Glutamatergic neuron (in vitro differentiated cells): ENCODE measurements at places on chromosomes 7 and 10.

- no peak for DNase-seq
Measured at GRCh38 chr10:78215645-78216044, 182.0 kb downstream of the RPS24 start.

- DNase-seq, result no peak
Measured at GRCh38 chr7:156064971-156065386, 252.7 kb upstream of the SHH start.

DNA sequence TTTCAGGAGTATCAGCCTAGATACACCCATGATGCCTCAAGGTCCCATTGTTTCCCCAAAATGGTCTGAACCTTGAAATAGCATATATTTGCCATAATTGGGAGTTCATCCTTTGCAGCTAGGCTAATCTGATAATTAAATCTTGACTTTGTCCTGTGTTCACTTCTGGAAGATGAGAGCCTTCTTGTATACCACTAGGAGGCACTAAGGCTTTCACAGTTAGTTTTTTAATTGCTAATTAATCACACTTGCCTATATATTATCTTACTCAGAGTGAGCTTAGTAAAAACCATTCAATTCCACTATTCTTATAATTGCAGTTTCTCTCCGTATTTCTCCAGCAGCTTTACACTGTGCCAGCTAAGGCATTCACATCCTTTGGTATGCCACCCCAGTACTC, 48.7 kb upstream of the MAGI2 start:
- no peak for DNase-seq

GRCh38 chr10:49278497-49278981, 20.4 kb upstream of the C10orf71 start:
- no peak for DNase-seq

GRCh38 chr7:7521259-7521658, 14.4 kb downstream of the COL28A1 start:
- DNase-seq, result no peak

DNA sequence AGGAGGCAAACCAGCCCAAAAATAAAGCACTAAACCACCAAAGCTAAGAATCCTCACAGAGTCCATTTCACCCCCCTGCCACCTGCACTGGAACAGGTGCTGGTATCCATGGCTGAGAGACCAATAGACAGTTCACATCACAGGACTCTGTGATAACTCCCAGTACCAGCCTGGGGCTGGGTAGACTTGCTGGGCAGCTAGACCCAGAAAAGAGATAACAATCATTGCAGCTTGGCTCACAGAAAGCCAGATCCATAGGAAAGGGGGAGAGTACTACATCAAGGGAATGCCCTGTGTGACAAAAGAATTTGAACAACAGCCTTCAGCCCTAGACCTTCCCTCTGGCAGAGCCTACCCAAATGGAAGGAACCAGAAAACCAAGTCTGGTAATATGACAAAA, 13.6 kb upstream of the SLC25A28 start:
- no peak for DNase-seq

DNA sequence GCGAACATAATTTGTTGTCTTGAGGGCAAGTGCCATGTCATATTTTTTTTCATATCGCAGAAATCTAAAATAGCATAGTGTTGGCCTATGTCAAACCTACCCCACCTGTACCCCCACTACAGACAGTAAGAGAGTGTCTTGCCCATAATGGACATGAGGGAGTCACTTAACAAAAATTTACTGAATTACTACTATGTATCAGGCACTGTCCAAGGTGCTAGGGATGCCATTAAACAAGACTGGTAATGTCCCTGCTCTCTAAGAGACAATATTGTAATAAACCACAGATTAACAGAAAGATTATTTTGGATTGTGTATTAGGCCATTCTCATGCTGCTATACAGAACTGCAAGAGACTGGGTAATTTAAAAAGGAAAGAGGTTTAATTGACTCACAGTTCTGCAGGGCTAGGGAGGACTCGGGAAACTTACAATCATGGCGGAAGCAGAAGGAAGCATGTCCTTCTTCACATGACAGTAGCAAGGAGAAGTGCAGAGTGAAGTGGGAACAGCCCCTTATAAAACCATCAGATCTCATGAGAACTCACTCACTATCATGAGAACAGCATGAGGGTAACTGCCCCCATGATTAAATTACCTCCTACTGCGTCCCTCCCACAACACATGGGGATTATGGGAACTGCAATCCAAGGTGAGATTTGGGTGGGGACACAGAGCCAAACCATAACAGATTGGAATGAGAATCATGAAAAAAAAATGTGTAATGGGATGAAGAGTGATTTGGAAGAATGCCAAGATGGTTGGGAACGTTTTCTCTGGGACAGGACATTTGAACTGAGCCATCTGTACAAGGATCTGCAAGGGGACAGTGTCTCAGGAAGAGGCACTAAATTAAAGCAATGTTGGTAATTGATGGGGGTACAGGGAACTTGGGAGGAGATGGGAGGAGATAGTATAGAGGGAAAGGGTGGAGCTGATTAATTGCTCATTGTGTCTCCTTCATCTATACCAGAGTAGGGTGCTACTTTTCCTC, 108.5 kb downstream of the FAM107B start:
- DNase-seq, result no peak

DNA sequence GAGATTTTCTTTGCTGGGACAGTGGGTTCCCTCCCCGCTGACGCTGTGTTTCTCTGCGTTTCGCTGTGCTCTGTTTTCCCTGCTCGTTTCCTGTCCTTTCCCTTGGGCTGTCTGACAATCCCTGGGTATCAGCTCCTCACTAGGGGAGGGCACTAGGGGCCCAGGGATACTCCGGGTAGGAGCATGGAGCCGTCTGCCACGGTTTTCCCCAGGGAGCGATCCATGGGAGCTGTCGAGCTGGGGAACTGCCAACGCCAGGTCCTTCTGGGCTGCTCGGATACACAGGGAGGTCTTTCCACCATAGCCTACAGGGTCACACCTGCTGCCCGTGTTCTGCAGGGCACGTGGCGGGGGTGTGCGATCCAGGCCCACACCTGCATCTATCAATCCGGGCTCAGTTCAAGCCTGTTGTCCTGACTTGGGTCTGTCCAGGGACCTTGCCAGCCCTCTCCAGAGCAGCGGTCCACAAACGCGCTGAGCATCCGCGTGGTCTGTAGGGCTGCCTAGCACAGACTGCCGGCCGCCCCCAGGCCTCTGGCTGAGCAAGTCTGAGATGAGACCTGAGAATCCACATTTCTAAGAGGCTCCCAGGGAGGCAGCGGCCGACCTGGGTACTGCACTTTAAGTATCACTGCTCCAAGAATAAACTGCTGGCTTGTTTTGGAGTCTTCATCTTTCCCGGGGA, 263.1 kb downstream of the ELFN1 start:
- DNase-seq, result no peak

DNA sequence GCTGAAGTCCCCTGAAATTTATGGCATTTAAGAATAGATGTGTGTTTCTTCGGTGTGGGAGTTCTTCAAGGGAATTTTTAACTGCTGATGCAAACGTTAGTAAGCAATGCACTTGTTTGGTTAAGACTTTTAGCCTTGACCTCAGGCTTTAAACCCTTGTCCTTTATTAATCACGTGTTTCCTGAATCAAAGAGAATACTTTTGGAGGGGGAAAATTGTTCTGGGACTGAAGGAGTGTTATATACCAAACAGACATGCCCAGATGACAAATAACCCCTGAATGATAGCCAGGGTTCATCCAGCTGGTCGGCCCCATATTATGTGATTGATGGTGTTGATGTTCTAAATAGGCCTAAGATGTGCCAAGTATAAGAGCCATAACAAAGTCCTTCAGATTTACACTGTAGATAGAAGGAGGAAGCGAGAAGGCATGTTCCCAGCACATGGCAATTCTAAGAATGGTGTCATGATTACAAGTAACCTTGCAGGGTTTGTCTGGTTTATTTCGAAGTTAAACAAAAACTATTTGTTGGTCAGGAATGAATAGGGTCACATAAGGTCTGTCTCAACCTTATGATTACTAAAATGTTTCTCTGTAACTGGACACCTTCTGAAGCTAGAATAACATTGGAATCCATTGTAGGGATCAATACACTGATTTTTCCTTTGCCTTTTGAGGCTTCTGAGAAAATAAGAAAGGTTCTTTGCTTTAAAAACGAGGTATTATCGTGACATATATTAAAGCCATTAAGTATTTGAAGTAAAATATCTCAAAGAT, 124.2 kb upstream of the SEM1 start:
- DNase-seq, result no peak

- peak; percentile 5 for DNase-seq
Measured at GRCh38 chr7:483656-484355, 35.8 kb downstream of the PDGFA start.

DNA sequence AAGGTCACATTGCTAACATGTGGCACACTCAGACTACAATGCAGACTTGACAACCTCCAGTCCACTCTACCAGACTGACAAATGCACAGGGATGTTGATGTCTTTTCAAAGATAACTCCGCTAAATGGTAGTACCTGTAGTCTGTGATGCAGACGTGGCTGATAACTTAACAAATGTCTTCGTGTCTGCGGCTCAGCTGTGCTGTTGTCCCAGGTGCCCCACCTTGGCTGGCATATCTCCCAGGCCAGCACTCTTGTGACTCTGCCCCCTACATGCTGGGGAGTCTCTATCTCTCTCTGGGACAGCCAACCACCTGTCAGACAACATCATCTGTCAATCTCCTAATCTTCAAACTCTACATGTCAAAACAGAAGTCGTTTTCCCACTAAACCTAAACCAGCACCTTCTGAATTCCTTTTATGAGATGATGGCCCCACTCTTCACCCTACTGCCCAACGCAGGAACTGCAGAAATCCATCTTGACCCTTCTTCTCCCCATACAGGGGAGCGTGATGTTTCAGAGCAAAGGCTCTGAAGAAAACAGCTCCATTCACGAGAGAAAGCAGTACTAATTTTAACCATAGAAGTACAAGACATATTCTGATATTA, 156.4 kb downstream of the USP6NL start:
- no peak for DNase-seq

DNA sequence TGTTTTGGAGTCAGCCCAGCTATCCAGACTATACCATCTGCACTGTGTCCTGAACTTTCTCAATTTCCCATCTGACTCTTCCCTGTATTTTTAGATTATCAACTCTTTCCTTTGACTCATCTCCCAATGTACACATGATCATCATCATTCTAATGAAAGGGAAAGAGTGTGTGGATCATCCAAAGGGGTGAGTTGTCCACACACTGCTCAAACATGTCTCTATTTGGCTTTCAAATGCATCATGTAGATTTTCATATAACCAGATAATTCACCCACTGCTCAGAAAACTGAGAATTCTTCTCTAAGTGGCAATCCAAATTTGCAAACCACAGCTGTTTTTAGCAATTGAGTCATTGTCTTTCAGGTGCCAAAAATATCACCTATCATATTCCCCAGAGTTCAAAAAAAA, 190.2 kb upstream of the HPS1 start:
- no peak for DNase-seq

DNA sequence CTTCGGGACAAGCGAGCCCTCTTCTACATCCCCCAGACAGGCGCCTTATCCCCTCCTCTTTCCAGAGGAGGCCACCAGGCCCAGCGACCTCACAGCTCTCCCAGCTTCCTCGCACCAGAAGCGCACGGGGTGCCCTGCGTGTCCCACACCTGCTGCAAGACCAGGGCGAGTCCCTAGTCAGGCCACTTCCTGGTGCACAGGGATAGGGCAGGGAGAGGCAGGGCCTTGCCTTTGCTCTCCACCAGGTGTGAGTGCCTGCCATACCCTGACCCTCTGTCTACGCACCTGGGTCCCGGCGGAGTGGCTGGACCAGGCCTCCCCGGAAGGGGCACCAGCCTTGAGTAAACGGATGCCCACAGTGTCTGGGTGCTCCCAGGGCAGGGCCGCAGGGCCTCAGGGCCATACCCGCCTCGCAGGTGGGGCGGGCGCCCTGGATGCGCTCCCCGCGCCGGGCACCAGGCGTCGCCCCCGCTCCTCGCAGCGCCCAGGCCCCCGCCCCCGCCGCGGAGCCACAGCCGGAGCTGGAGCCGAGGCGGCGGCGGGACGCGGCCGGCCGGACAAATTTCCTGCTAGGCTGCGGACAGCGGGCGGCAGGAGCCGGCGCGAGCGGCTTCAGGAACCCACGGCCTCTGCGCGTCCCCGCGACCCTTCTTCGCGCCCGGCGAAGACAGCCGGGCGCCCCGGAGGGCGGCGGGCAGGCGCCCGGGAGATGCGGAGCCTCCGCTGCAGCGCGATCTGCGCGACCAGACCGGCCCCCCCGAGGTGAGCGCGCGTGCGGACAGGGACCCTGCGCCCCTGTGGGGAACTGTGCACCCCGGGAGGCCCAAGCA, at the start of gene PTPRE:
PTPRE (plus strand) TSS at position 556 of the 830 bp plus-strand sequence. CDS start 133,779 bp downstream, outside the sequence.
- peak; percentile 82 for DNase-seq
